ENCODE measurements at places on chromosomes 12 and 14. TPM values are rescaled to one million over a fixed set of nuclear protein-coding genes. Genes with fewer than 3 reads are reported as not detected.
A peak's percentile ranks its signal among the peaks of the same experiment; 100 is the strongest.

- DNase-seq, result no peak
- H3K4me3 ChIP-seq, result no peak overlapping the region
- H3K27ac ChIP-seq, result no peak overlapping the region
- no peaks in the 10 kb centered on the region for H3K4me1 ChIP-seq
- no peaks in the 10 kb centered on the region for H3K36me3 ChIP-seq
Observed at GRCh38 chr12:59980476-59980875, 384.6 kb downstream of the SLC16A7 start.

The PRKCH gene
- 80.6 TPM for total RNA-seq

DNA sequence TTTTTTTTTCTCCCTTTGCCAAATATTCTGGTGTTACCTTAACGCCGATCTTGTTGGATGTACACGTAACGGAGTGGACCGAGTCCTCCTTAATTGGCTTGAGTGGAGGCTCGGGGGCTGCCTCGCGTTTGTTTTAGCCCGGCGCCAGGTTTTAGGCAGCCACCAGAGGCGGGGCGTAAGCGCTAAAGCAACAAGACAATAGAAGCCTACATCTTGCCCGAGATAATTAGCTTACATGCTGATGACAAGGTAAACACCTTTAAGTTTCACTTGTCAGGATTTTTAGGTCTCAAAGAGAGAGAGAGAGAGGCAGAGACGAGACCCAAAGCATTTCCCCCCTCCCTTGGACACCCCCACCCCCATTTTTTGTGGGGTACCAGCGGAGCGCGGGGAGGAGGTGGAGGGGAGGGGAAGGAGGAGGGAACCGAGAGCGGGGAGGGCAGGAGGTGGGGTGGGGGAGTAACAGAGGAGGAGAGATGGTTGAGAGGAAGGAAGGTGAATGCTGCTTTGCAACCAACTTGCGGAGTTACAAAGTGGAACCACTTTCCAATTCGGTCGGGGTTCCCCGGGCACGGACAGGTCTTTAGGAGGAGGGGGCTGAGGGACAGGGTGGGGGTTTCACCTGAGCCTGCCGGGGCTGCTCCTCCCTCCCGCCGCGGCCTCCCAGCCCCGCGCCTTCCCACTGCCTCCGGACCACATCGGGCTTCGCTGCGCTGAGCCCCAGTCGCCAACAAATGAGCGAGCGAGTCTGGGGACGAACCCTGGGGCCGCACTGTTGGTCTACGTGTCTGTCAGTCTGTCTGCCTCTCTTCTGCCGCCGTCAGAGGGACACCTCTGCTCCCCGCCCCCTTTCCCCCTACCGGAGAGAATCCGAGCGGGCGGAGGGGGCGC lies at the start of gene NKX2-1:
NKX2-1 (minus strand) TSS at position 802 of the 891 bp plus-strand sequence; CDS start at position 699, 103 bp downstream.
- H3K36me3 ChIP-seq, result no peaks in the 10 kb centered on the region
- H3K4me1 ChIP-seq, result peaks cover 10% of the 10 kb centered on the region
- H3K4me3 ChIP-seq, result no peak within 1 kb of the TSS
- DNase-seq, result no peak
- H3K27ac ChIP-seq, result no peak within 1 kb of the TSS
- peaks cover 55% of the 10 kb centered on the region for H3K27me3 ChIP-seq

DNA sequence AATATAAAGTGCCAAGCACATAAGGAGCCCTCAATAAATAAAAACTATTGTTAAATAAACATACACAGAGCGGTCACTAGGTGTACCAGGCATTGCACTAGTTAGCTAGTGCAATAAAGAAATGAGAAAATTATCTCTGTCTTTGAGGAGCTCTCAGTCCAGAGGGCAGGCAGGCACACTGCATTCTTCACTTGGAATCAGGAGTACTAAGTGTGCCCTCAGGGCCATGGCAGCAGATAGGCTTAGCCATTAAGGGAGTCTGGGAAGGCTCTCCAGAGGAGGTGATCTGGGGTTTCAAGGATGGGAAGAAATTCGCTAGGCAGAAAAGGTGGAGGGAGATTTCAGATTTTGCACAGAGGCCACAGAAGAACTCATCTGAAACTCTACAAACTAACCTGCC lies 9.1 kb downstream of the ABCD4 start:
- H3K27ac ChIP-seq, result no peak overlapping the region
- H3K4me3 ChIP-seq, result no peak overlapping the region
- H3K4me1 ChIP-seq, result no peaks in the 10 kb centered on the region
- H3K36me3 ChIP-seq, result no peaks in the 10 kb centered on the region
- H3K27me3 ChIP-seq, result no peaks in the 10 kb centered on the region
- DNase-seq, result no peak

- no peak for DNase-seq
- no peaks in the 10 kb centered on the region for H3K4me1 ChIP-seq
- no peak overlapping the region for H3K4me3 ChIP-seq
- H3K36me3 ChIP-seq, result no peaks in the 10 kb centered on the region
- no peaks in the 10 kb centered on the region for H3K27me3 ChIP-seq
- H3K27ac ChIP-seq, result no peak overlapping the region
Observed at GRCh38 chr14:47730296-47730695, 54.9 kb upstream of the MDGA2 start.

GRCh38 chr14:31059152-31059924 lies 33.2 kb upstream of the STRN3 start:
- H3K27ac ChIP-seq, result no peak overlapping the region
- H3K36me3 ChIP-seq, result no peaks in the 10 kb centered on the region
- H3K4me1 ChIP-seq, result no peaks in the 10 kb centered on the region
- DNase-seq, result peak; percentile 77
- H3K27me3 ChIP-seq, result no peaks in the 10 kb centered on the region
- no peak overlapping the region for H3K4me3 ChIP-seq

GRCh38 chr12:25550186-25550585 lies 2.9 kb downstream of the LMNTD1 start:
- H3K36me3 ChIP-seq, result no peaks in the 10 kb centered on the region
- H3K4me1 ChIP-seq, result no peaks in the 10 kb centered on the region
- DNase-seq, result no peak

- H3K36me3 ChIP-seq, result no peaks in the 10 kb centered on the region
- no peaks in the 10 kb centered on the region for H3K4me1 ChIP-seq
- no peaks in the 10 kb centered on the region for H3K27me3 ChIP-seq
- H3K27ac ChIP-seq, result no peak overlapping the region
- no peak for DNase-seq
- no peak overlapping the region for H3K4me3 ChIP-seq
Observed at GRCh38 chr12:79347866-79348265, 342.9 kb downstream of the PAWR start.

The ACVRL1 gene
- 52.1 TPM for total RNA-seq

DNA sequence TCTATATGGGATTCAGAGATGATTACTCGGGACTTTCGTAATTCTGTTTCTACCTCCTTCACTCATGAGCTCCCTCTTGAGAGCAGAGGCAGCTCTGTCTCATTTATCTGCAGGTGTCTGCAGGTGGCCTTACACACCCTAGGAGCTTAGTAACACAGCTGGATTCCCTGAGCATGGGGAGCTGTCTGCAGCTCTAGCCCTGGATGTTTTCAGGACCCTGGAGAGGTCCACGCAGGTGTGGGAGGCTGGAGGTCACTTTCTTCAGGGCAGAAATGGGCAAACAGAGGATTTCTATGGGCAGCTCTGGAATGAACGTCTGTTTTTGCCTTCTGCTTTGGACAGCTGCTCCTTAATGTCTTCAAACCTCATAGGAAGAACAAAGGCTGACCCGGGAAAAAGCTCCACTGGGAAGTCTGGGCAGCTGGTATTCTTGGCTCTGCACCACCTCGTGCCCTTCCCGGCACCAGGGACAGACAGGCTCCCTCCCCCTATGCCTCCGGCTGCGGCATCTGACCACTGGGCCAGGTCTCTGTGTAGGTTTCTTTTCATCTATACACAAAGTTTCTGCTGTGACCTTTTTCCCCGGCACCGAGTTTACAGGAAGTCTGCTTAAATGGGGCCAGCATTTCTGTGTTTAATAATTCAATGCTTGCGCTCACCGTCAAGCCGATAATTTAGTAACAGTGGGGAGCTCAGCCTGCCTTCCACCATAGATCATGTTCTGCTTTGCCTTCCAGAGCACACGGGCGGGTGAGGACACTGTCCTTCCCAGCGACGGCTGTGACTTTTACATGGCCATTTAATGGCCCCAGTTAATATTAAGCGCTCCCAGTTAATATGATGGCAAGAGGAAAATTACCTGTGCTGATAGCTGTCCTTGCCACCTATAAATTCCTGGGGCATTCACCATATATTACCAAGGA lies 320.2 kb upstream of the SFSWAP start:
- no peaks in the 10 kb centered on the region for H3K4me1 ChIP-seq
- no peaks in the 10 kb centered on the region for H3K27me3 ChIP-seq
- no peak for DNase-seq

GRCh38 chr12:127944211-127944899 lies 322.6 kb upstream of the TMEM132C start:
- no peaks in the 10 kb centered on the region for H3K4me1 ChIP-seq
- no peaks in the 10 kb centered on the region for H3K27me3 ChIP-seq
- H3K27ac ChIP-seq, result no peak overlapping the region
- no peak for DNase-seq
- H3K4me3 ChIP-seq, result no peak overlapping the region

GRCh38 chr14:101476258-101476915 lies 84.9 kb upstream of the DIO3 start:
- peak overlapping the region; percentile 82 for H3K27ac ChIP-seq
- no peaks in the 10 kb centered on the region for H3K36me3 ChIP-seq
- DNase-seq, result no peak
- no peaks in the 10 kb centered on the region for H3K27me3 ChIP-seq
- peaks cover 14% of the 10 kb centered on the region for H3K4me1 ChIP-seq

The TOMM20L gene
- not detected for total RNA-seq

GRCh38 chr12:83971781-83972180 lies 940.8 kb downstream of the SLC6A15 start:
- H3K4me1 ChIP-seq, result no peaks in the 10 kb centered on the region
- no peak overlapping the region for H3K4me3 ChIP-seq
- H3K27ac ChIP-seq, result no peak overlapping the region

GRCh38 chr12:54054742-54055194 lies 1.1 kb downstream of the HOXC4 start:
- no peaks in the 10 kb centered on the region for H3K36me3 ChIP-seq
- H3K27me3 ChIP-seq, result no peaks in the 10 kb centered on the region
- no peak overlapping the region for H3K27ac ChIP-seq
- DNase-seq, result no peak

DNA sequence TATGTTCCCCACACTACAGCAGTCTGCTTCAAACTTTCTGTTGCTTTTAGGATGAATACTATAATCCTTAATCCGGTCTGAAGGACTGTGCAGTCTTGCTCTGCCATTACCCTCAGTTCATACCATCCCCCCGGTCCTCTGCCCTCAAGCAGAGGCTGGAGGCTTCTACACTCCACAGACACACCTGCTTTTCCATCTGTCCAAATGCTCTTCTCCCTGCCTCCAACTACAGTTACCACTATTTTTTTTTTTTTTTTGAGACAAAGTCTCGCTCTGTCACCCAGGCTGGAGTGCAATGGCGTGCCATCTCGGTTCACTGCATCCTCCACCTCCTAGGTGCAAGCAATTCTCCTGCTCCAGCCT lies 19.3 kb upstream of the KCNH3 start:
- H3K36me3 ChIP-seq, result no peaks in the 10 kb centered on the region
- no peak for DNase-seq
- no peak overlapping the region for H3K4me3 ChIP-seq
- no peak overlapping the region for H3K27ac ChIP-seq

The PIANP gene
- not detected for total RNA-seq

The OVCH1 gene
- total RNA-seq, result not detected

The TAS2R19 gene
- total RNA-seq, result 3.5 TPM

The KRT83 gene
- total RNA-seq, result not detected

The RAD9B gene
- 1.2 TPM for total RNA-seq

GRCh38 chr12:28866715-28867503 lies 282.2 kb upstream of the FAR2 start:
- no peaks in the 10 kb centered on the region for H3K4me1 ChIP-seq
- H3K27me3 ChIP-seq, result no peaks in the 10 kb centered on the region
- no peak overlapping the region for H3K27ac ChIP-seq
- H3K4me3 ChIP-seq, result no peak overlapping the region
- no peaks in the 10 kb centered on the region for H3K36me3 ChIP-seq

The CLEC4E gene
- total RNA-seq, result not detected

The ST8SIA1 gene
- total RNA-seq, result 7.8 TPM

GRCh38 chr12:32104572-32105355 lies 1.9 kb upstream of the BICD1 start:
- H3K36me3 ChIP-seq, result no peaks in the 10 kb centered on the region
- H3K4me1 ChIP-seq, result no peaks in the 10 kb centered on the region
- no peak overlapping the region for H3K27ac ChIP-seq
- no peak overlapping the region for H3K4me3 ChIP-seq
- no peak for DNase-seq

DNA sequence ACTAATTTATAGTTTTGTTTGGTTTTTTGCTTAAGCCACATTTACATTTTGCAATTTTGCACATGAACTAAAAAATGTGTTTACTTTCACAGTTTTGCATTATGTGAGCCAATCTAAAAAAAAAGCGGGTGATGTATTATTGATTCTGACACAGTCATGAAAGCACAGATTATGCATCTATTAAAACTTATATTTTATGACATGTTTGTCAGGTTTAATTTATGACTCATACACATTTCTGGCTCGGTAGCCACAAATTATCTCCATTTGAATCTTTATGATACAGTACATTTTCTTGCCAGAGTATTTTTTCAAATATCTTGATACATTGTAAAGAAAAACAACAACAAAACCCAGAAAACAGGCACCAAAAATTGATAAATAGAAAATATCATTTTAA lies 280.4 kb upstream of the GRIP1 start:
- H3K4me1 ChIP-seq, result no peaks in the 10 kb centered on the region
- DNase-seq, result no peak
- H3K27me3 ChIP-seq, result no peaks in the 10 kb centered on the region

- peaks cover 12% of the 10 kb centered on the region for H3K4me1 ChIP-seq
- DNase-seq, result peak; percentile 49
- peak overlapping the region; percentile 65 for H3K27ac ChIP-seq
- H3K36me3 ChIP-seq, result no peaks in the 10 kb centered on the region
Observed at GRCh38 chr12:105738051-105738450, 400.7 kb downstream of the NUAK1 start.

GRCh38 chr12:107992870-107993451 lies 136.1 kb upstream of the WSCD2 start:
- no peak for DNase-seq
- no peak overlapping the region for H3K4me3 ChIP-seq
- H3K4me1 ChIP-seq, result no peaks in the 10 kb centered on the region
- H3K27ac ChIP-seq, result no peak overlapping the region

The TMEM229B gene
- total RNA-seq, result 4.7 TPM

DNA sequence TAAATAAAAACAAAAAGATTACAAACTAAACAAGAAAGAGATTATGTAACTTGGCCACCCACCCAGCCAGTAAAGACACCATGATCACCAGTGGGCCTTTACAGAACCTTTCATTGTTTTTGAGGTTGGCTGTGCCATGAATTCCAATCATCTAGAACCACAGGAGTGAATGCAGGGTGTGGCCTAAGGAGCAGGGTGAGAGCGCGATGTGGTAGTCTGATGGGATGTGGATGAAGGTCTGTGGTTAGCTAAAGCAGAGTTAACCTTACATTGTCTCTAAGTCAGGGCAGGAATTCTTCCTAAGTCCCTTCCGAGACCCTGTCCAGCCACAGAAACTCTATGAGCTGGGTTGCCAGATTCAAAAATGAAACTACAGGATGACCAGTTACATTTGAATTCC lies 54.0 kb upstream of the CDKN3 start:
- H3K4me1 ChIP-seq, result no peaks in the 10 kb centered on the region
- no peak overlapping the region for H3K27ac ChIP-seq
- no peak overlapping the region for H3K4me3 ChIP-seq

GRCh38 chr14:84208451-84208850 lies 1321.5 kb upstream of the FLRT2 start:
- no peaks in the 10 kb centered on the region for H3K4me1 ChIP-seq
- H3K36me3 ChIP-seq, result no peaks in the 10 kb centered on the region
- no peak overlapping the region for H3K4me3 ChIP-seq
- DNase-seq, result no peak

- H3K4me3 ChIP-seq, result no peak overlapping the region
- DNase-seq, result no peak
- no peaks in the 10 kb centered on the region for H3K36me3 ChIP-seq
- H3K27me3 ChIP-seq, result no peaks in the 10 kb centered on the region
- no peak overlapping the region for H3K27ac ChIP-seq
Observed at GRCh38 chr14:91410771-91411536, 6.7 kb downstream of the CCDC88C start.
